GM23248 (cell line): ENCODE measurements at places on chromosomes 1 and 21.
A peak's percentile ranks its signal among the peaks of the same experiment; 100 is the strongest.

GRCh38 chr1:202998836-202999750 is 8.1 kb upstream of the TMEM183A start:
- DNase-seq, result peak; percentile 68

- DNase-seq, result peak; percentile 24
These were observed 66.6 kb downstream of the CD34 start for GRCh38 chr1:207844371-207844770.

DNA sequence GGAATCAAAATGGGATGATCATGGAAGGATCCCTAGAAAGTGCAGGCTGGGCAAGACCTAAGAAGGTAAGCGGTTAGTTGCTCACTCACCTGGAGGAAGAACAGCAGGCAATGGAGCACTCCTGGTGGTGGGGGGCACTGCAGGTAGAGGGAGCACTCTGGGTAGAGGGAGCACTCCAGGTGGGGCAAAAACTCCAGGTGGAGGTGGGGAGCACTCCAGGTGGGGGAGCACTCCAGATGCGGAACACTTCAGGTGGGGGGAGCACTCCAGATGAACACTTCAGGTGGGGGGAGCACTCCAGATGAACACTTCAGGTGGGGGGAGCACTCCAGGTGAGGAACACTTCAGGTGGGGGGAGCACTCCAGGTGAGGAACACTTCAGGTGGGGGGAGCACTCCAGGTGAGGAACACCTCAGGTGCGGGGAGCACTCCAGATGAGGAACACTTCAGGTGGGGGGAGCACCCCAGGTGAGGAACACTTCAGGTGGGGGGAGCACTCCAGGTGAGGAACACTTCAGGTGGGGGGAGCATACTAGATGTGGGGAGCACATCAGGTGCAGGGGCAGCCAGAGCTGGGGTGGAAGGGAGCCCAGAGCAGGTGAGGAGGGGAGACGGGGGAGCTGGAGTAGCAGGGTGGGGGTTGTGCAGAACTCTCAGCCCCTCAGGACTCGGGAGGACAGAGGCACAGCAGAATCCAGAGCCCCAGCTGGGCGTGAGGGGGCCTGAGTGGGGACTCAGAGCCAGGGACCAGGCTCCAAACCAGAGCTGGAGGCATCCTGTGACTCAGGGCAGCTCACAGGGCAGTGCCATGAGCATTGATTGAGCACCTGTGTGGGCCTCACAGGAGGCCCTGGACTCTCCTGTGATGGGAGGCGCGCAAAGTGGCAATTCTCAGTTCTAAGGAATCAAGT is 37.7 kb upstream of the COL6A1 start:
- DNase-seq, result peak; percentile 30

DNA sequence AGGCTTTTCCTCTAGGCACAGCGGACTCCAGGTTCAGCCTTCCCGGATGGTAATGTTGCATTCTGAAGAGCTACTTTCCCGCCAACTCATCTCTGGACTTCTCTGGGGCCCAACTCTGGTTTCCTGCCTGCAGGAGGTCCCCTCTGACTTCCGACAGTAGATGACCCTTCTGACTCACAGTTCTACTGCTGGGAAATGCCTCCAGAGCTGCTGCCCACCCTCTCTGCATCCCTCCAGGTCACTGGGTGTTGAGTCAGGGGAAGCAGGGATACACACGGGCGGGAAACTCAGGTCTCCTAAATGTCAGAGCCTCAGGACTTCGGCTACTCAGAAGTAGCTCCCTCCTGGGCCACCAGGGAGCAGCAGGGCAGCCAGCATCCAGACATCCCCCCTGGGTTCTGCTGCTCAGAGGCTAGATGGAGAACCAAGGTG is 2.1 kb upstream of the KIF21B start:
- DNase-seq, result peak; percentile 52
